ENCODE measurements at places on chromosomes 13 and 19.

GRCh38 chr13:98823442-98823841 lies 71.0 kb upstream of the SLC15A1 start:
- no peak for DNase-seq

- no peak for DNase-seq
Observed at GRCh38 chr13:39099231-39099630, 61.0 kb downstream of the NHLRC3 start.

- DNase-seq, result no peak
Observed at GRCh38 chr13:98239162-98240076, 62.4 kb upstream of the RNF113B start.

- no peak for DNase-seq
Observed at GRCh38 chr13:48264058-48264457, 31.1 kb downstream of the ITM2B start.

DNA sequence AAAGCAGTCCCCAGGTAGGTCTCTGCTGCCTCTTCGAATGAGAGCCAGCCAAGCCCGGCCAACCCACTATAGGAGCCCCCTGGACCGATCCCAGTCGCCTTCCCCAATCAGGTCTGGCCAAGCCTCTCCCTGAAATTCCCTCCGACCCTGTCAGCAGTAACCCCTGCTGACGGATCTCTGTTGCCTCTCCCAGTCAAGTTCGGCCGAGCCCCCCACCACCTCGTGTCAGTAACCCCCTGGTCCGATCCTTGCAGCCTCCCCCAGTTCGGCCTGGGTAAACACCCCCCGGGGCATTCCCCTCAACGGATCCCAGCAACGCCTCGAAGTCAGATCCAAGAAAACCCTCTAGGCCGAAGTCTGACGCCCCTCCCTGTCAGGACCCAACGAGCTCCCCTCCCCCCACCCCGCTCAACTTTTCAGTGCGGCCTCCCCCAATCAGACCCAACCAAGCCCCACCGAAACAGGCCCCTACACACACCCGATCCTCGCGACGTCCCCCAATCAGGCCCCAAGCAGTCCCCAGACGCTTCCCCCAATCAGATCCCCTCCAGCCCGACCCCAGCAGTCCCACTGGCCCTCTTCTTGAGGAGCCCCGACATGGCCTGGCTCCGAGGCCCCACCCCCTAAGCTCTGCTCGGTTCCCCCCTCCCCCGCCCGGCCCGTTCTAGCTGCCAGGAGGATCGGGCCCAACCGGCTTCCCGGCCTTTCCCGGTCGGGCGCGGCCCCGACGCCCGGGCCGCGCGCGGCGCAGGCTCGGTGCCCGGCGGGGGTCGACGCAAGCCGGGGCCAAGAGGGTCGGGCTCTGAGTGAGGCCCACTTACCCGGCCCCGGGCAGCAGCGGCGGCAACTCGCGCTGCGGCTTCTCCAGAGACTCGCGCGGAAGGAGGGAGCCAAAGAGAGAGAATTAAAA lies 1.8 kb downstream of the TNPO2 start:
- peak; percentile 89 for DNase-seq

DNA sequence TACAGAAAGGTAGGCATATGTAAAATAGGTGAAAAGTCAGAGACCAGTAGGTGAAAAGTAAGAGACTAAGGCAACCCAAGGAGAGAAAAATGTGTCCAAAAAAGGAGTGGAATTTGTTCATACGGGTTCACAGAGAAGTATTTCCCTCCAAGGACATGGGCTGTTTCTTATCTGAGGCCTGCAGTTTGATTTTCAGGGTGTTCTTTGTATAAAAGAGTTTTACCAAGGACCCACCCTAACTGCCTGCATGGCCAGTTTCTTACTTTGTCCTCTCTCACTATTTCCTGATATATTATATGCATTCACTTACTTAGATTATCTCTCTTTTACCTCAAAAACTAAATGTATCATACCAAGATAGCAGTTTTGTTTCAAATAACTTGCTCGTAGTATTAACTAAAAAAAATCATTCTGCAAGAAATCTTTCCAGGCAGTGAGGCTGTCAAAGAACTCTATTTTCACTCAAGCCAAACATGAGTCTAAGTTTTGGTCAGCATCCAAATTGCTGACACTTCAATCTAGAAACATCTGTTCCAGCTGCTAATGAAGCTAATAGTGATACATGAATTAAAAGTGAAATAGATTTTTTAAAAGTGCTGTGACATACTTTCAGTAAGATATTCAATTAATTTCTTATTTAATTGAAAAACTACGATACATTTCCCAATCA lies 141.4 kb upstream of the SGCG start:
- no peak for DNase-seq

DNA sequence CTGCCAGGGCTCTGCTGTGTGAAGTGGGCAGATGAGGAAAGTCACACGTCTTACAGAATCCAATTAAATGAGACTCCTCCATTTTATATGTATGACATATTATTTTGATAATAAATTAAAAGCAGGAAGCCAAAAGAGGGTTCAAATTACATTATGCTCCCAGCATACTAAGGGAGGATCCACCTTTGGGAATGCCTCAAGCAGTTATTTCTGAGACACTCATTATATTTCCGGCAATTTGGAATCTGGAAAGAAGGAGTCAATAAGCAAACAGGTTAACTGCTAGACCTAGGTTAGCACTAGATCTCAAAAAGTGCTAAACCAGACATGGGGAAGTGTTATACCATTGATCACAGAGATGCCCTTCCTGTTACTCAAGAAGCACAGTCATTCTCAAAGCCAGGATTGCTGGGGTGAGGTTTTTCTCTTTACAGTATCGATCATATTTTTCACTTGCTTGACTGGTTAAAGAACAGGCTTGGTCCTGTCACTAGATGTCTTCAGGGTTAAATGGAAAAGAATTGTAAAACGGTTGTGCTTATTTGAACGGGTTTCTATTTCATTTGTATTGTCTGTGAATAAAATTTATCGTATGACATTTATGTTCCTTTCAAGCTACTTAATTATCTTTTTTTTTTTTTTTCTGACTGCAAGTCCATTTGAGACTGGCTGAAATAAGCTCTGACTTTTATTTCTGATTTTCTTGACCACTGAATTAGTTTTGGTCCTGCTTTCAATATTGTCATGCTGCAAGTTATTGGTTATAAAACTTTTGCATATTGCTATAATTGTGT lies 523.2 kb downstream of the KLF12 start:
- DNase-seq, result no peak
